Large intestine (tissue), 12 donors: ENCODE measurements at places on chromosomes 16 and 17.

GRCh38 chr17:50048146-50048720, 7.7 kb upstream of the ITGA3 start:
- H3K27ac ChIP-seq = no peak overlapping the region
- DNase-seq = no peak
- no peaks in the 10 kb centered on the region for H3K36me3 ChIP-seq
- no peak overlapping the region for H3K4me3 ChIP-seq
- no peaks in the 10 kb centered on the region for H3K27me3 ChIP-seq

- H3K4me3 ChIP-seq = peak overlapping the region; percentile 53
- peak; percentile 87 for DNase-seq
- peaks cover 36% of the 10 kb centered on the region for H3K27me3 ChIP-seq
- peak overlapping the region; percentile 80 for H3K27ac ChIP-seq
These were observed 2.1 kb downstream of the HCRT start for GRCh38 chr17:42182927-42183734.

DNA sequence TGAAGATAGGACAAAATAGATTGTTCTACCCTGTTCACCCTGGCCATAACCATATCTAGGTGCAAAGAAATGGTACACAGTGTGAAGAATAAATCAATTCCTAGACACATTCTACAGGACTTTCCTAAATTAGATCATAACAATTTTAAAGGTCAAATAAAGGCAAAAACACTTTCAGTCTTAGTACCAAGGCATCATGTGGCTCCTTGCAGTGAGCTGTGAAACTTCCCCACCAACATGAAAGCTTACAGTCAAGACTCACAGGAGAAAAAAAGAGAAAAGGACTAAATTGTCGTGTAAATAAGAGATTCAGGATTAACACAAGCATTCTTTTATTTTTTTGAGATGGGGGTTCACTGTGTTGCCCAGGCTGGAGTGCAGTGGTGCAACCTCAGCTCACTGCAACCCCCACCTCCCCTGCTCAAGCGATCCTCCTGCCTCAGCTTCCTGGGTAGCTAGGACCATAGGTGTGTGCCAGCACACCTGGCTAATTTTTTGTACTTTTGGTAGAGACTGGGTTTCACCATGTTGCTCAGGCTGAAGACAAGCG, 14.2 kb downstream of the NSMCE1 start:
- DNase-seq = no peak
- H3K4me3 ChIP-seq = no peak overlapping the region
- peaks cover 36% of the 10 kb centered on the region for H3K36me3 ChIP-seq
- H3K4me1 ChIP-seq = peaks cover 2% of the 10 kb centered on the region
- H3K27me3 ChIP-seq = no peaks in the 10 kb centered on the region
- no peak overlapping the region for H3K27ac ChIP-seq

GRCh38 chr17:79845601-79845949, 6.3 kb upstream of the CBX4 start:
- peaks cover 60% of the 10 kb centered on the region for H3K4me1 ChIP-seq
- H3K27ac ChIP-seq = peak overlapping the region; percentile 97
- peak; percentile 91 for DNase-seq
- H3K27me3 ChIP-seq = peaks cover 33% of the 10 kb centered on the region
- H3K36me3 ChIP-seq = no peaks in the 10 kb centered on the region
- peak overlapping the region; percentile 53 for H3K4me3 ChIP-seq

GRCh38 chr17:44807093-44807816, 22.8 kb downstream of the GJC1 start:
- peaks cover 13% of the 10 kb centered on the region for H3K36me3 ChIP-seq
- H3K27ac ChIP-seq = no peak overlapping the region
- DNase-seq = no peak
- H3K27me3 ChIP-seq = no peaks in the 10 kb centered on the region

DNA sequence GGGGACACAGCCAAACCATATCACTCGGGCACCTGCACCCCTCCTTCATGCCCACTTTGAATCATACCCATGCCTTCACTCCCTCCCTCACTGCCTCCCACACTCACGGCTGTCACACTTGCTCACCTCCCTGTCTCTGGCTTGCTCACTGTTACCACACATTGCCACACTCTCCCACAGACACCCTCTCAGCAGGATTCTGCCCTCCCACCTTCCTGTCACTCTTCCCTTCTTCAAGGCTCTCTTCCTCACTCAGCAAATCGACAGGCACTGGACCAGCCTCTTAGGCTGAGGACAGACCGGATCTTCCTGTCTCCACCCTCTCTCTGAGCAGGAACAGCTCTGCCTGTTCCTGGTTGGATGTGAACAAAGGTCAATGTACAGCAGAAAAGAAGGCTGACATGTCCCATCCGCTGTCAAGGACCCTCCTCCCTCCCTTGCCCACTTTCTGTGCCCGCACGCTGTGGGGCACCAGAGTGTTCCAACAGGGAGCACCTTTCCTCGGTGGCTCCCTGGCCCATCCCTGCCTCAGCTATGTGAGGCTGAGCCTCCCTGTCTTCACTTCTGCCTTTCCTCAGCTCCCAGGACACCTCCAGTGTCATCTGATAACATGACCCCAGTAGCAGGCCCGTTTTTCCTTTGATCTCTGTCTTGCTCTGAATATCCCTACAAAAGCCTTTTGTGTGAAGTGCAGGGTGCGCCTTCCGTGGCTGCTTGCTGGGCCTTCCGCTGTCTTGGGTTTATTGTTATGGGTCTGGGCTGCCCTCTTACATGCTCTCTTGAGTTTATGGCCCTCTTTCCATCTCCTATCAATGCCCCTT, 47.0 kb downstream of the CCDC182 start:
- no peaks in the 10 kb centered on the region for H3K27me3 ChIP-seq
- H3K4me3 ChIP-seq = no peak overlapping the region
- peak; percentile 88 for DNase-seq
- no peaks in the 10 kb centered on the region for H3K36me3 ChIP-seq

- peak; percentile 7 for DNase-seq
- H3K4me3 ChIP-seq = peak overlapping the region; percentile 44
- no peaks in the 10 kb centered on the region for H3K27me3 ChIP-seq
- peaks cover 12% of the 10 kb centered on the region for H3K36me3 ChIP-seq
- H3K27ac ChIP-seq = peak overlapping the region; percentile 0
These were observed 1.1 kb downstream of the CRAMP1 start for GRCh38 chr16:1613211-1613622.

- peaks cover 10% of the 10 kb centered on the region for H3K4me1 ChIP-seq
- no peaks in the 10 kb centered on the region for H3K27me3 ChIP-seq
- H3K36me3 ChIP-seq = peaks cover 52% of the 10 kb centered on the region
- H3K27ac ChIP-seq = no peak overlapping the region
- H3K4me3 ChIP-seq = no peak overlapping the region
These were observed 7.8 kb upstream of the RNASEK start for GRCh38 chr17:7004398-7005253.

DNA sequence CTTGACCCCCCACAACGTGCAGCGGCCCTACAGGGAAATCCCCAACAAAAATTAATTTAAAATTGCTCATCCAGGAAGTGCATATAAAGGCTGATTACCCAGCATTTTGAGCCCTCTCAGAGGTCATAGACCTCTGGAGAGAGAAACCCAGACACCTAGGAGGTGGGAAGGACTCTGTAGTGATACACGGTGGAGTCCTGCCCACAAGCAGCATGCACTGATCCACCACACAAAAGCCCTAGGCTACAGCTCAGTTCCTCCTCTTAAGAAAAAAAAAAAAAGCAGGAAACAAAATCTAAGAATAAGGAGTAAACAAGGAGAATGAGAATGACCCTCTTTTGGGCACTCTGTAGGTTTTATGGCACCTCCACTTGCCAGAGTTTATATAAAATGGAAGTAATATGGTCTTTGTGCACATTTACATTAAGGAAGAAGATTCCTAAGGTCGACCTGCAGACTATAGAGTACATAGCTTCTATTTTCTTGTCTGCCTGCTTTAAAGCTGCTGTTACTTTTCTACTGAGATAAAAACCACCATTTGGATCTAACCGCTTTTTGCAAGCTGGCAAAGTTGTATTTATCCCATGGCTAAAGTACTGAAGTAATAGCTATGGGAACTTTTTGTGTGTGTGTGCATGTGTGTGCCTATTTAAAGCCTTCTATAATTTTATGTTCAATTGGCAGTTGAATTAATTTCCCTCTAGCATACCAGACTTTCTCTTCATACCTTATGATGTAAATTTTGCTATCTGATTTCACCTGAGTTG, 46.9 kb downstream of the ACSM1 start:
- no peak overlapping the region for H3K27ac ChIP-seq
- H3K4me1 ChIP-seq = peaks cover 6% of the 10 kb centered on the region
- DNase-seq = no peak
- H3K27me3 ChIP-seq = no peaks in the 10 kb centered on the region
- no peaks in the 10 kb centered on the region for H3K36me3 ChIP-seq
- no peak overlapping the region for H3K4me3 ChIP-seq

DNA sequence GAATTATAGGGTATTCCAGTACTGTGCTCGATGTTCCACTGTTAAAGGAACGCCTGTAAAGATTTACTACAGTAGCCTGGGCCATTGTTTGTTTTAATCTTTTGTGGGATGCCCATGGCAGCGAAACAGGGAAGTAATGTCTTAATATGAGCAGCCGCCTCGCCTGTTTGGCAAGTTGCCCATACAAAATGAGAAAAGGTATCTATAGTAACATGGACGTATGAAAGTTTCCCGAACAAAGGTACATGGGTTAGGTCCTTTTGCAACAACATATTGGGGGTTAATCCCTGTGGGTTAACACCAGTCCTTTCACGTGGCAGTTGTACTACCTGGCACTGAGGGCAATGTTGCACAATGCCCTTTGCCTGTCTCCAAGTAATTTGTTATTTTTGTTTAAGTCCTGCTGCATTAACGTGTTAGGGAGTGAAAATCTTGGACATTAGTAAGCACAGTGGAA, 21.1 kb upstream of the TMC5 start:
- no peak overlapping the region for H3K4me3 ChIP-seq
- peak overlapping the region; percentile 92 for H3K27ac ChIP-seq
- DNase-seq = peak; percentile 45

- H3K4me3 ChIP-seq = no peak overlapping the region
- H3K36me3 ChIP-seq = no peaks in the 10 kb centered on the region
- DNase-seq = no peak
These were observed 331.8 kb upstream of the CDH11 start for GRCh38 chr16:65453646-65454045.

GRCh38 chr16:17252064-17252463, 218.7 kb downstream of the XYLT1 start:
- no peak overlapping the region for H3K4me3 ChIP-seq
- peaks cover 2% of the 10 kb centered on the region for H3K36me3 ChIP-seq
- no peaks in the 10 kb centered on the region for H3K27me3 ChIP-seq
- H3K27ac ChIP-seq = no peak overlapping the region
- H3K4me1 ChIP-seq = no peaks in the 10 kb centered on the region
- no peak for DNase-seq

- no peaks in the 10 kb centered on the region for H3K27me3 ChIP-seq
- DNase-seq = no peak
- H3K4me1 ChIP-seq = peaks cover 38% of the 10 kb centered on the region
- H3K27ac ChIP-seq = peak overlapping the region; percentile 52
- H3K36me3 ChIP-seq = no peaks in the 10 kb centered on the region
These were observed 110.6 kb downstream of the PRKCA start for GRCh38 chr17:66412857-66413558.

- no peak overlapping the region for H3K27ac ChIP-seq
- peaks cover 25% of the 10 kb centered on the region for H3K36me3 ChIP-seq
- peaks cover 12% of the 10 kb centered on the region for H3K4me1 ChIP-seq
- H3K27me3 ChIP-seq = no peaks in the 10 kb centered on the region
These were observed 5.1 kb downstream of the CYB5D1 start for GRCh38 chr17:7862692-7863437.

- DNase-seq = peak; percentile 43
- no peaks in the 10 kb centered on the region for H3K27me3 ChIP-seq
- no peak overlapping the region for H3K4me3 ChIP-seq
- H3K4me1 ChIP-seq = peaks cover 14% of the 10 kb centered on the region
- H3K27ac ChIP-seq = no peak overlapping the region
- no peaks in the 10 kb centered on the region for H3K36me3 ChIP-seq
These were observed 118.6 kb downstream of the PRKCA start for GRCh38 chr17:66420961-66421371.

GRCh38 chr16:29315046-29315445, 91.5 kb downstream of the NPIPB11 start:
- no peak overlapping the region for H3K27ac ChIP-seq
- no peak overlapping the region for H3K4me3 ChIP-seq
- no peak for DNase-seq

- H3K4me1 ChIP-seq = no peaks in the 10 kb centered on the region
- no peaks in the 10 kb centered on the region for H3K27me3 ChIP-seq
- H3K4me3 ChIP-seq = no peak overlapping the region
These were observed 64.5 kb downstream of the NUP88 start for GRCh38 chr17:5354886-5355415.

GRCh38 chr16:57366544-57367040, 5.7 kb upstream of the CX3CL1 start:
- H3K27ac ChIP-seq = no peak overlapping the region
- peaks cover 2% of the 10 kb centered on the region for H3K4me1 ChIP-seq
- no peak overlapping the region for H3K4me3 ChIP-seq
- no peaks in the 10 kb centered on the region for H3K36me3 ChIP-seq
- no peaks in the 10 kb centered on the region for H3K27me3 ChIP-seq

DNA sequence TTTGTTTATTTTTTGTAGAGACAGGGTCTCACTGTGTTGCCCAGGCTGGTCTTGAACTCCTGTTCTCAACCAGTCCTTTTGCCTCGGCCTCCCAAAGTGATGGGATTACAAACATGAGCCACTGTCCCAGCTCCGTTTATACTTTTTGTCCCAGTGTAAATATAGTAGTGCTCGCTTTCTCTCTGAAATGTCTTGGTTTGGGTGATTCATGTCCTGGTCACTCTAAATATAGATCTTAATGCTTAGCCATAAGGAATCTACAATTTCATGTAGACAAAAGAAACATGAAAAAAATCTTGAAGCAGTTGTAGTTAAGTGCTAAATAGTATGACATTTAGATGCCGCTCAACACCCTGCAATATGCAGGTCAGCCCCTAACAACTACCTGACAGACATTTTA, 126.9 kb downstream of the KATNIP start:
- H3K27me3 ChIP-seq = no peaks in the 10 kb centered on the region
- no peak overlapping the region for H3K27ac ChIP-seq
- no peaks in the 10 kb centered on the region for H3K4me1 ChIP-seq

DNA sequence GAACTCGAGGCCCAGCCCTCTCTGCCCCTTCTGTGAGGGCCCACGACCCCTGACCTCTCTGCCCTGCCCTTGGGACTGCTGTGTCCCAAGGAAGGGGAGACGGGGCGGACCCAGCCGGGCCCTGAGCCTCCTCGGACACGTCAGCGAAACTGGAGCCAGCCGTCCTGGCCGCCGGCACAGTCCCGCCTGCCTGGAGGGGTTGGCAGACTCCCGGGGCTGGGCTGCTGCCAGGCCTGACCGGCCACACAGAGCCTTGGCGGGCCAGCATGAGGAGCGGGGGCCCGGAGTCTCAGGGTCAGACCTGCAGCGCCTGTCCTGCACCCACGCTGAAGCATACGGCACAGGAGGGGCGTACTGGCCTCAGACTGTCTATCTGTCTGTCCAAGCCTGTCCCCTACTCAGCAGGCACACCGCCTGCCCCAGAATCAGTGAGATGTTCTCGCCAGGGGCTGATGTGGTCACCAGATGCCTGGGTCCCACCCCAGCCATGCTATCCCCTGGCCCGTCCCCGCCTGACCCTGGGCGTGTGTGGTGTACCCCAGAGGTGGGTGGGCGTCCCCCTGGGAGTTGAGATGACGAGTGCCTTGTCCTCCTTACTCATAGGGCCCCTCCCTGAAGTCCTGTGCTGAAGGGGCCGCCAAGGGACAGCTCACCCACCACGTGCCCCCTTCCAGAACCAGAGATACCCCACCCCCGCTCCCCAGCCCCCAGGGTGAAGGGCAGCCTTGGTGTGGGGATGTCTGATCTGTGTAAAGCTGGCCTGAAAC, 4.7 kb downstream of the VASN start:
- H3K36me3 ChIP-seq = peaks cover 13% of the 10 kb centered on the region
- no peak overlapping the region for H3K27ac ChIP-seq
- no peak overlapping the region for H3K4me3 ChIP-seq
- no peaks in the 10 kb centered on the region for H3K27me3 ChIP-seq

GRCh38 chr16:17964196-17964595, 372.3 kb downstream of the NPIPA8 start:
- H3K27me3 ChIP-seq = no peaks in the 10 kb centered on the region
- no peak overlapping the region for H3K4me3 ChIP-seq
- H3K27ac ChIP-seq = no peak overlapping the region
